Thyroid gland (tissue), 4 donors: ENCODE measurements at places on chromosomes 6 and 20. TPM values are rescaled to one million over a fixed set of nuclear protein-coding genes. Genes with fewer than 3 reads are reported as not detected.

Gene CDK5RAP1
- total RNA-seq = 36.4 TPM

Gene ADGRF4
- 0.13 TPM for total RNA-seq

Gene SLC17A9
- 1.2 TPM for total RNA-seq

Gene SLC17A2
- total RNA-seq = not detected

Gene COX7A2
- total RNA-seq = 231 TPM

Gene BEND6
- 2.6 TPM for total RNA-seq

Gene KCNQ2
- 0.27 TPM for total RNA-seq

Gene IPCEF1
- total RNA-seq = 62.6 TPM

Gene TSBP1
- not detected for total RNA-seq

Gene KCNK5
- total RNA-seq = 9.2 TPM

Gene OPN5
- total RNA-seq = not detected

Gene CALHM4
- not detected for total RNA-seq

Gene EFCAB8
- total RNA-seq = 0.27 TPM

Gene TMC2
- total RNA-seq = not detected

Gene HLA-DQA2
- total RNA-seq = 0.94 TPM

Gene CLPSL2
- not detected for total RNA-seq

Gene FAM209B
- not detected for total RNA-seq

Gene MTFR2
- total RNA-seq = not detected

Gene RFX6
- total RNA-seq = not detected

Gene PRRT1
- not detected for total RNA-seq

Gene PRELID3B
- total RNA-seq = 112 TPM

Gene NT5E
- 138 TPM for total RNA-seq

Gene RCAN2
- 30.6 TPM for total RNA-seq

Gene FKBP5
- total RNA-seq = 600 TPM

Gene ANKRD66
- total RNA-seq = not detected

Gene CNBD2
- 3.5 TPM for total RNA-seq

Gene SLC22A2
- total RNA-seq = not detected

Gene WFDC11
- total RNA-seq = not detected

Gene PTCRA
- not detected for total RNA-seq

Gene TRIM40
- total RNA-seq = not detected

Gene CCR6
- total RNA-seq = 0.78 TPM

Gene MUC21
- total RNA-seq = not detected

Gene TRIM31
- total RNA-seq = not detected

Gene NKAIN4
- 5.5 TPM for total RNA-seq

Gene BHLHE23
- not detected for total RNA-seq

Gene TSPO2
- not detected for total RNA-seq

Gene OOEP
- not detected for total RNA-seq

Gene RSPO3
- total RNA-seq = 2.1 TPM

Gene SYCP2
- 4.9 TPM for total RNA-seq

Gene CFAP61
- total RNA-seq = 0.34 TPM
